CD4-positive, alpha-beta T cell treated with Interleukin-15 for 4 hours (primary cell): ENCODE measurements at places on chromosomes 5 and 9.

DNA sequence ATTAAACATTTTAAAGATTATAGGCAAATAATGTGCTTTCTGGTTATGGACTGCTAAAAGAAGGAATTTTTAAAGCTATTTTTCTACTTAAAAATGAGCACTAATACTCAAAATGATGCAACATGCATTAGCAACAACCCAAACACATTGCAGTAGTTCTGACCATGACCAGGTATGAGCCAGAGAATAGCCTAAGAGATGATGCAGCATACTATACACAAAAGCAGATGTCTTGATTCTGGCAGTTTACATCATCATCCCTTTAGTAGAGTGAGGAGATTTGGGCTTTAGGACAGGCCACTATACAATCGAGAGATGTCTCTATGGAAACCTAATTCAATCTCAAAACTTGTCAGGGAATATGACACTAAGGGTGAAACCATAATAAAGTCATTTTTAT, 307.1 kb downstream of the PRR16 start:
- DNase-seq = no peak

GRCh38 chr9:100567856-100568255, 10.0 kb upstream of the CAVIN4 start:
- DNase-seq = no peak

GRCh38 chr9:114409842-114410241, 22.1 kb upstream of the AKNA start:
- DNase-seq = no peak

GRCh38 chr5:131589510-131590348, 45.3 kb downstream of the RAPGEF6 start:
- peak; percentile 52 for DNase-seq

- DNase-seq = no peak
Measured at GRCh38 chr9:15714746-15715145, 161.9 kb downstream of the CCDC171 start.

- no peak for DNase-seq
Measured at GRCh38 chr5:133731951-133732350, 119.6 kb upstream of the FSTL4 start.

DNA sequence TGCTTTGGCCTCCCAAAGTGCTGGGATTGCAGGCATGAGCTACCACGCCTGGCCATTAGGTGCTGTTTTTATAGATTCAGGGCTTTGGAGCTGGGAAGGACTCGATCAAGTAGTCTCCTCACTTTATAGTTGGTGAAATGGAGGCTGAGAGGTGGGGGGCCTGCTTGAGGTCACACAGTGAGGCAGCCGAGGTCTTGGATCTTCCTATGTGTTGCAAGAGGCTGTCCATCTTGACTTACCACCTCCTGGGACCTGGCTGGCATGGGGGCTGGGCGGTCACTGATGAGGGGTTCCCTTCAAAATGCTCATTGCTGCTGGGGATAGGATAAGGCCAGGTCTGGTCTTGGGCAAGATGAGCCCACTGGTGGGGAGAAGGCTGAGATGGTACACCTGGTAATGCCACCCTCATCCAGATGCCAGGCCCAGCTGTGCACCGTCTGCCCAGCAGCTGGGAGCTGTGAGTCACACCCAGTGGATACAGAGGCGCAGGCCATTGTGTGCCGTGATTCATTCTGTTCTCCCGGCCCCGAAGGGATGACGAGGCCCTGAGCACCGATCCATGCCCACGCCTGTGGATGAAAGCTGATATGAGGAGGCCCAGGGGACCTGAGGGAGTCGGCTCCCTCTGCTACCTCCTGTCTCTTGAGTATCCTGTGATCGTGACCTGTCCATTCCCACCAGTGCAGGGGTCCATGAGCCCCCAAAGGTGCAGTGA, 10.5 kb upstream of the NDST1 start:
- no peak for DNase-seq

DNA sequence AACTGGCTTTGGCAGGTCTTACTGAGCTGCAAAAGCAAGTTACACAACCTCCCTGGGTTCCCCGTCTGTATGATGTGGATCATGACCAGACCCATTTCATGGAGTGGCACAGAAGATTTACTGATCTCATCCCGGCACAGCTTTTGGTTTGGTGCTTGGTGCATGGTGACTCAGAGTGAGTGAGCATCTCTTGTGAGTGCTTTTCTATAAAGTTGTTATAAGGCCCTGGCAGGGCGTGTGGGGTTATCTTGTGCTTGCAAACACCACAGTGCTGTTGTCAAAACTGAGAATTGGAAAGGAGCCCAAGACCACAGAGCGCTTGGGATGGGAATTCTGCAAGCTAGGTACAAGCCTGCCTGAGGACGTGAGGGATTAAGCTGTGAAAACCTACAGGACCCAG, 425.2 kb downstream of the GADD45G start:
- no peak for DNase-seq

DNA sequence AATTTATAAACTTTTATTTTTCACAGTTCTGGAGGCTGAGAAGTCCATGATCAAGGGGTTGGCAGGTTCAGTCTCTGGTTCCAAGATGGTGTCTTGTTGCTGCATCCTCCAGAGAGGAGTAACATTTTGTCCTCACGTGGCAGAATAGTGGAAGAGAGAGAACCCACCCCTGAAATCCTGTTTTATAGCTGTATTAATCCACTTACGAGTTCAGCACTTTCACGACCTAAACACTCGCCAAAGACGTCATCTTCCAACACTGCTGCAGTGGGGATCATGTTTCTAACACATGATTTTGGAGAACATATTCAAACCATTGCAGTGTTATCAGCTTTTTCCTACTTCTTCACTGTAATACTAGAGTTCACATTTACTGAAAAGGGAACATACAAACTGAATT, 233.0 kb upstream of the ATP10B start:
- DNase-seq = no peak

DNA sequence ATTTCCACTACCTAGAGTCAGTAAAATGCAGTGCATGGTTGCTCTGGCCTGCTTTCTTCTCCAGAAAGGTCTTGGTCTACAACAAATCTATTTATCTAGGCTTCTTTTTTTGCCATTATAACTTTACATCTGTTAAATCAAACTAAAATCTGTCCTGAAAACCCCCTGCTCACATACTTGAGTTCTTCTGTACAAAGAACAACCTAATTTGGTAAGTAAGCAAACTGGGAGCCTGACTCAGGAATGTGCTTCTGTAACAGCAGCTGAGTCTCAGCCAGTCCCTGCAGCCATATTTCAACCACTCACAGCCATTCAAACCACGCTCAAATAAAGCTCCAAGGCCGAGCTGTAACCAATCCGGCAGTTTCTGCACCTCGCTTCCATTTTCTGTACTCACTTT, 95.8 kb downstream of the PLPP1 start:
- DNase-seq = no peak
